ENCODE measurements at places on chromosomes 1 and 21.

- no peak for DNase-seq
Observed at GRCh38 chr1:206480211-206480610, 9.9 kb downstream of the IKBKE start.

DNA sequence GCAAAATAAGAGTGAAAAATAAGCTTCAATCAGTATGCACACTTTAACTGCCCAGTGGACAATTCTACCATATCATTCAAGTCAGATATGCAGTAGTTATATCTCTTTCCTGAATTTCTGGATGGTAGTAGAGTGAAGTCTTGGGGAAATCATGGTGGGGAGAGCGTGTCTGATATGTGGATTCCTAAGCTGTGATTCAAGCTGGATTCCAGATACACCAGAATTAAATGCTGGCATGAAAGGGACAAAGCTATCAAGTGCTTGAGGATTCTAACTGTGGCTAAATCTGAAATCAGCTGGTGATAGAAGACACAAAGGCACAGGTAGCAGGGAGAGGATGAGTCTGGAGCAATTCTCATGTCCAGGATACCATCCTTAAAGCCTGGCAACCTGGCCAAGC is 323.5 kb downstream of the DUSP10 start:
- DNase-seq: no peak

GRCh38 chr1:248243204-248243603 is 12.0 kb downstream of the OR2M4 start:
- peak; percentile 31 for DNase-seq

- no peak for DNase-seq
Observed at GRCh38 chr1:34884961-34885360, 25.4 kb upstream of the SMIM12 start.

DNA sequence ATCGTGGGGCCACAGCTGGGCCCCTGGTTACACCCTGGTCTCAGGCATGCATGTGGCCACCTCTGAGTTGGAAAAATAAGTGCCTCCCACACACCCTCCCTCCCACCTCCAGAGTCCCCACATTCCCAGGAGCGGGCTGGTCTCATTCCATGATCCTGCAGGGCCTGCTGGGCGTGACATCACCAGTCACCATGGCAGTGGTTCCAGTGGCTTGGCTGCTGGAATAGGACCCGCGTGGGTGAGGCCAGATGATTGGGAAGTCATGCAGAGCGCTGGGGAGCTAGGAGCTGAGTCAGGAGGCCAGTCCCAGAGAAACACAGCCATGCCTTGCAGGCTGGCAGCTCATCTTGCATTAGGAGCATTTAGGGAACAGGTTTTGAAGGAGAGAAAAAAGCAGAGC is 125.4 kb upstream of the TMEM51 start:
- DNase-seq: no peak

- DNase-seq: no peak
Observed at GRCh38 chr1:2633366-2633935, 635 bp upstream of the MMEL1 start.

DNA sequence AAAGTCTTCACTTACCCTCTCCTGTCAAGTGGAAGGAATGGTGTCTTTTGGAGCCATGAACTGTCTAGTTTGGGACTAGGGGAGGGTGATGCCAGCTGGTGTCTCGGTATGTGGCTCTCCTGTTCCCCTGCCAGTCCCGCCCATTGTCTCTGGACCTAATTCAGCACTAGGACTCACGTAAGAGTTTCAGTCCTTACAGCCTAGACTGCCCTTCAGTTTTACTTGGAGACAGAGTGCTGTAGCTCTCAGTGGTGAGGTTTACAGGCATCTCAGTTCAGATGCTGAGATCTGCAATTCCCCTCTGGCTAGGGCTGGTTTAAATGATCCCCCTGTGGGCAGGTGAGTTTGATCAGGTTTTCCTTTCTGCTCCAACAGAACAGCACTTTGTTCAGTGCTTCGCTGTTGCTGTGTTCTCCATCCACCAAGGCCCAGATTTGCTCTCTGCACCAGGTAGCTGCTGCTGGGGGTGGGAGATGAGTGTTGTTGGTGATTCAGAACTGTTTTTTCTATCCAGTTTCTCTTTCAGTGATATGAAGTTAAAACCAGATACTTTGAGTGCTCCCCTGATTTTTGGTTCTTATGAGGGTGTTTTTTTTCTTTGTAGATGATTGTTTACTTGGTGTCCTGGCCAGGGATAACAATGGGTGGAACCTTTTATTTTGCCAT is 198.3 kb upstream of the RNPC3 start:
- no peak for DNase-seq

DNA sequence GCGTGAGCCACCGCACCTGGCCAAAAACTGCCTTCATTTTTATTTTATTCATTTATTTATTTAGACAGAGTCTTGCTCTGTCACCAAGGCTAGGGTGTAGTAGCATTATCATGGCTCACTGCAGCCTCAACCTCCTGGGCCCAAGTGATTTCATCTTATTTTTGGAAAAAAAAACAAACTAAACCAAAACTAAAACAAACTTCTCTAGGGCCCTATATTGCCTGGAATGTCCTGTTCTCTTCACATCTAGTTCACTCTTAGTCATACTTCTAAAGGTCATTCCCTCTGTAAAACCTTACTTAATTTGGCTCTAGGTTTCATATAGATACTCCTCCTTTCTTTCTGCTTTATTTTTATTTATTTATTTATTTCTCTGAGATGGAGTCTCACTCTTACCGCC is 15.6 kb downstream of the RPS27 start:
- DNase-seq: no peak

DNA sequence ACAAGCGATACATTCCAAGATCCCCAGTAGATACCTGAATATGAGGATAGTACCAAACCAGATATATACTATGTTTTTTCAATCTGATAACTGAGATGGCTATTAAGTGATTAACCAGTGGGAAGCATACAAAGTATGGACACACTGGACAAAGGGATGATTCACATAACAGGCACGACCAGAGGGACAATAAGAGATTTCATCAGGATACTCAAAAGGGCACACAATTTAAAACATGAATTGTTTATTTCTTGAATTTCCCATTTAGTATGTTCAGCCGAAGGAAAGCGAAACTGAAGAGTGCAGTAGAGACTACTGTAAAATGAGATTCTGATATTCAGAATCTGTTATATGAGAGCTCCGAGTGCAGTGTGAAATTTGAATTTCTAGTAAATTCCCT is 10.6 kb downstream of the ZZZ3 start:
- peak; percentile 24 for DNase-seq

- no peak for DNase-seq
Observed at GRCh38 chr1:203797948-203798655, 2.7 kb downstream of the ZBED6 start.

- no peak for DNase-seq
Observed at GRCh38 chr1:33007190-33008050, 29.3 kb downstream of the AK2 start.

GRCh38 chr1:203567596-203567995 is 59.0 kb upstream of the ATP2B4 start:
- no peak for DNase-seq

- DNase-seq: no peak
Observed at GRCh38 chr21:43590194-43590593, 69.1 kb downstream of the HSF2BP start.

DNA sequence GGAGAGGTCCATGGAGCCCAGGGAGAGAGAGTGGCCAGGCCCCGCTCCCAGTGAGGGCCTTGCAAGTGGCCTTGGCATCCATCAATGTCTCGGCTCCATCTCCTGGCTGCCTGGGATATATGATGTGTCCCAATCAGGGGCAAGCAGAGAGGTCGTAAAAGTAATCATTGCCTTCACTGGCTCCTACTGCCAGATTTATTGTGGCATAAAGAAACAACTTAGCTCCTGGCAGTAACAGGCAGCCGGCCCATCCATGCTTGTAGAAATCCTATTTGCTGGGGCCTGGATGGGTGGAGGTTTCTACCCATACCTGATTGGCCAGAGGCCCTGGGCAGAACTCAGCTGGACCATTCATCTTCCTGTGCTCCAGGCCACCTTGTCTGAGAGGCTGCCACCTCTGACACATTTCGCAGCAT is 272.6 kb downstream of the MATN1 start:
- DNase-seq: no peak

- DNase-seq: no peak
Observed at GRCh38 chr1:53338423-53338822, 10.6 kb upstream of the LRP8 start.

GRCh38 chr1:33725037-33725436 is 138.8 kb upstream of the HMGB4 start:
- DNase-seq: no peak

DNA sequence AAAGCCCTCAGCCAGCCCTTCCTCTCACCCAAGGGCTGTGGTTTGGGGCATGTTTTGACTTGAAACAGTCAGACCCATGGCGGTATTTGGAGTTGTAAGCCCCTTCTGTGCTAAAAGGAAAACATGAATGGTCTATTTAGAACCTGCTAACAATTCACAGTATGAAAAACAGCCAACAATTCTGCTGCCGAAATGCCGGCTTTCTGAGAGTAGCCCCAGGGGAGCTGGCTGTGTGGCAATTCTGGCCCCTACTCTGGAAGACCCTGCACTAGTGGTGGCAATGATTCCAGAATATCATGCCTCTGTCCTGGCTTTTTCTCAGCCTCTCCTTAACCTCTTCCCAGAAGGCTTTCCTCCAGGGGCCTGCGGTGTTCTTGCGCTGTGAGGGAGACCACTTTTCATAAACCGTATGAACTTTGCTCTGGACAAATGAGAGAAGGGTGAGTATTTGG is 118.7 kb downstream of the EDEM3 start:
- no peak for DNase-seq

DNA sequence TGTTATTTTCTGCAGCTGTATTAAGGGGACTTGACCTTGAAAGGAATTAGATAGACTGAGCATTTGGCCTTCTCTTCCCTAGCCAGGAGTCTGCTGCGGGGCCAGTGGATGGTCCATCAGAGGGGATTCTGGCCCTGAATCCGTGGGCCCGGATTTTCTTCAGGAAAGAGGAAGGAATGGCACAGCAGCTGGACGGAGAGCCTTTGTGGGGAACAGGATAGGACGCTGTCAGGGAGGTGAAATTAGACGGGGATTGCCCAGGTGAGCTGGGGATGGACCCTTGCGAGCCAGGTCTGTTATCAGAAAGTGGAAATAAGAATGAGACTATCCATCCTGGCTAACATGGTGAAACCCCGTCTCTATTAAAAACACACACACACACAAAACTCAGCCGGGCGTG is 1.7 kb upstream of the C2CD2 start:
- no peak for DNase-seq

- DNase-seq: no peak
Observed at GRCh38 chr1:30609999-30610345, 113.4 kb downstream of the MATN1 start.

All from NCI-H146 (cell line).